Activated T-helper 17 cell treated with anti-CD3 and anti-CD28 coated beads, Interleukin-2, amount 50 U/mL, for 72 hours (primary cell): ENCODE measurements at places on chromosomes 2 and 18.
A peak's percentile ranks its signal among the peaks of the same experiment; 100 is the strongest.

DNA sequence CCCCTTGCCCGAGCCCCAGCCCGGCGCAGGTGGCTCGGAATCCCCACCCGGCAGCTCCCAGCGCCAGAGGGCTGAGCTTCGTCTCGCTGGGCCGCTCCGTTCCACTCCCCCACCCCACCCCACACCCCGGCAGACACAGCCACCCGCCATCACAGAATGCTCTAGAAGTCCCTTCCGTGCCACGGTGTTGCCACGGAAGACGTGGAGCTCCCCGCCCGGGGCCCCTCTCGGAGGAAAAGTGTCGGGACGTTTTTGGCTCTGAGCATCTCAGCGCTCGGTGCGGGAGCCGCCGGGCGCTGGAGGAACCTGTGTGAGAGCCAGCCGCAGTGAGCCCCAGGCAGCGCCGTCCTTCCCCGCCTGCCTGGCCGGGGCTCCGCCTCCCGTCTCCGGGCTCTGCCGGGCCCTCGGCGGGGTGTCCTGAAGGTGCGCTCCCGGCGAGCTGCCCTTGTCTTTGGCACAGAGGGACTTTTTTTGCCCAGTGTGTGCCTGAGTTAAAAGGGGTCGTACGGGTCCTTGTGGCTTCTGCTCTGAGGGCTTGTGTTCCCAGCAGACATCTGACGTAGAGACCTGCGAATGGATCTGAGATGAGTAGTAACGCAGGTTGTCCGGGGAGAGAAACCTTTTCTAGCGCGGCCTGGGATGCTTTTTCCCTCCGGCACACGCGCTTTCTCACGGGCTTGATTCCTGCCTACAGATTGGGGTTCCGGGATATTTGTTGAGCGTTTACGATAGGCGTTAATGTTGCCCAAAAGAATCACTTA, 1.8 kb downstream of the ZCCHC2 start:
- ATAC-seq = peak; percentile 15

DNA sequence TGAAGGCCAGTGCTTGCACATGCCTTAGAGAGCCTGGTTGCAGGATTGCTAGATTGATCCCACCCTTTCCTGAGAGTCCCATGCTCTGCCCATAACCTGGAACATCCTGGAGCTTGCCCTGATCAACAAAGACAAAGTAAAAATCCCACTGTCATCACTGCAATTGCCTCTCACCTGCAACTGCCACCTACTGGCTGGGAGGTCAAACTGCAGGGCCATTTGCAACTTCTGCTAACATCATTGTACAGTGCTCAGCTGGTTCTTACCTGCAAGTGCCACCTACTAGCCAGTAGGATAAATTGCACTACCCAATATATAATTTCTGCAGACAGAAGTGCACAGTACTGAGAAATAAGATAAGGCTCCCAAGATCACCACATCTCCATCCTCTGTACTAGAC, 947.5 kb downstream of the CPS1 start:
- ATAC-seq = no peak

GRCh38 chr18:51107598-51108305, 77.7 kb downstream of the SMAD4 start:
- peak; percentile 78 for ATAC-seq

- no peak for ATAC-seq
These were observed 1.3 kb downstream of the LRRTM4 start for GRCh38 chr2:77520641-77521547.

DNA sequence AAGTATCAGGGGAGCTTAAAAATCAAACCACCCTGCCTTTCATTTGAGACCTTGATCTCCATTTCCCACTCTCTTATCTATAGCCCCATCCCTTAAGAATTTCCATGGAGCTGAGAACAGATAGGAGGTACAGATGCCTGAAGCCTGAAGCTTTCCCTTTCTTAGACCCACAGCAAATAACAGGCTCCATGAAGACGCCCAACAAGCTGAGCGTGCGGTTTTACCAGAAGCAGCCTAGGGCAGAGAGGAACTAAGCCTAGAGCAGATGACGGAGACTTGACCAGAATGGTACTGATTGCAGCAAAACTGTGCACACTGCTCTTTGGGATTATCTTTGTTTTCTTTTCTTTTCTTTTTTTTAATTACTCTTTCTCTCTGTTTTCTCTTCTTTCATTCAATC, 1.7 kb upstream of the ERBB4 start:
- ATAC-seq = no peak

- no peak for ATAC-seq
These were observed 71.6 kb downstream of the RRM2 start for GRCh38 chr2:10193851-10194820.

- ATAC-seq = no peak
These were observed 830 bp downstream of the DNER start for GRCh38 chr2:229713371-229714079.
